ENCODE measurements at places on chromosomes 2 and 18.

DNA sequence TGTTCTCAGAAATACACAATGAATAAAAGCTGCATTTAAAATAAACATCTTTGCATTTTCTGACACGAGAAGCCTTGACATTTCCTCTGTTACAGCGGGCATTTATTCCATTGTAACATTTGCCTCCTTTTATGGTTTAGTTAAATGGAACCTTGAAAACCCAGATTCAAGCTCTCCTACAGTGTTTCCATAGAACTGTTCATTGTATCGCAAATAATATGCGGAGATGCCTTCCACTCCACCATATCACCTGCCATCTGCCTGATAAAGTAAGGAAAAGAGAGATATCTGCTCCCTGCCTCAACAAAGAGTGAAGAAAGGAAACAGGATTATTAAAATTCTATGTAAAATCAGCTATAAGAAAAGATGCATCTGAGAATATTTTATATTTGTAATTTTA lies 69.8 kb downstream of the CDH19 start:
- no peak for DNase-seq

DNA sequence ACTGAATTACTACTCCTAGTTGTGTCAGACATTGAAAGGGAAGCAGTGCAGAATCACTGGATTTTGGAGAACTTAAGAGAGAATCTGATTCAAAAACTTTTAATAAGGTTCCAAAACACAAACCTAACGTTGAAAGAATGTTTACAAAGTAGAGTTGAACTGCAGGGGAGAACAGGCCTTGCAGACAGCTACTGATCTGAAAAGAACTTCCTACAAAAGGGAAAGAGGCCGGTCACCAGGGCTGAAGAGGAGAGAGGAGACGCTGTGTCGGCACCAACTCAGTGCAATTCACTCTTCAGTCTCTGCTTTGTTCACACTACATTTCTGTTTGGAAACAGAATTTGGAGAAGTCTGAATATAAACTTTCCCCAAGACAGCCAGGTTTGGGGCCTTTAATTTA lies 124.0 kb downstream of the GAREM1 start:
- no peak for DNase-seq

DNA sequence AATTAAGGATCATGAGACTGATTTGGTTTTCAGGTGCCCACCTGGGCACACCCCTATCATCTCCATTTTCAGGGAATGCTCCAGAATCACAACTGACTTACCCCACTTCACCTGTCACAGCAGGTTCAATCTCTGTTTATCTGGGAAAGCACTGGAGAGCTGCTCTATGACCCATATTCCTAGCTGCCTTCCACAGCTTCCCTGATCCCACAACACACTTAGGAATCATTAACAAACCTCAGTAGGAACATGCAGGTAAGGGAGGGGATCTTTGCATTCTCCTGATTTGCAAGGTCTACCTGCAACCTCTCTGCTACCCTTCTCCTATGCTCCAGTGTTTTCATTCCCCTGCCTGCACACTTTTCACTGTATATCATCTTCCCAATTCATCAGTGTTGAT lies 18.7 kb upstream of the FABP1 start:
- no peak for DNase-seq

GRCh38 chr2:55049821-55050099 lies 491 bp downstream of the RTN4 start:
- no peak for DNase-seq

- DNase-seq = no peak
These were observed 24.5 kb downstream of the ELAC1 start for GRCh38 chr18:50992351-50992762.

GRCh38 chr2:173708806-173709205 lies 256.4 kb downstream of the SP3 start:
- DNase-seq = no peak

- no peak for DNase-seq
These were observed 128.2 kb downstream of the HDAC4 start for GRCh38 chr2:239272626-239273025.

- no peak for DNase-seq
These were observed 2.0 kb downstream of the TCF4 start for GRCh38 chr18:55585920-55586561.

GRCh38 chr18:9649164-9649540 lies 34.8 kb upstream of the PPP4R1 start:
- no peak for DNase-seq

DNA sequence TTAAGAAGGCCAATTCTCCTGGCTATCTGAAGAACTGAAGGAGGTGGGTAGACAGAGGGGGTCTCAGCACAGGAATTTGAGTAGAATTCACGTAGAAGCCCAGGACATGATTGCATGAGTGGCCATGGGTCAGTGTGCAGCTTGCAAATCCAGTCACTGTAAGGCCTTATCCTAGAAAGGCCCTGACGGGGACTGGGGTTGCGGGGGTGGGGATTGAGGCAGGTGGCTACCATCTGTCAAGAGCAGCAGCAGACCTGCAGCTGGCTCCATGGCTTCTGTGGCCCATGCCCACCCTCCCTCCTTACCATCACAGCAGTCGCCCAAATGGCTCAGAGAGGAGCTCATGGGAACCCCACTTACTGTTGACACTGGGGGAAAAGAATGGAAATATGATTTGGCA lies 34.6 kb upstream of the SLC14A1 start:
- DNase-seq = no peak

DNA sequence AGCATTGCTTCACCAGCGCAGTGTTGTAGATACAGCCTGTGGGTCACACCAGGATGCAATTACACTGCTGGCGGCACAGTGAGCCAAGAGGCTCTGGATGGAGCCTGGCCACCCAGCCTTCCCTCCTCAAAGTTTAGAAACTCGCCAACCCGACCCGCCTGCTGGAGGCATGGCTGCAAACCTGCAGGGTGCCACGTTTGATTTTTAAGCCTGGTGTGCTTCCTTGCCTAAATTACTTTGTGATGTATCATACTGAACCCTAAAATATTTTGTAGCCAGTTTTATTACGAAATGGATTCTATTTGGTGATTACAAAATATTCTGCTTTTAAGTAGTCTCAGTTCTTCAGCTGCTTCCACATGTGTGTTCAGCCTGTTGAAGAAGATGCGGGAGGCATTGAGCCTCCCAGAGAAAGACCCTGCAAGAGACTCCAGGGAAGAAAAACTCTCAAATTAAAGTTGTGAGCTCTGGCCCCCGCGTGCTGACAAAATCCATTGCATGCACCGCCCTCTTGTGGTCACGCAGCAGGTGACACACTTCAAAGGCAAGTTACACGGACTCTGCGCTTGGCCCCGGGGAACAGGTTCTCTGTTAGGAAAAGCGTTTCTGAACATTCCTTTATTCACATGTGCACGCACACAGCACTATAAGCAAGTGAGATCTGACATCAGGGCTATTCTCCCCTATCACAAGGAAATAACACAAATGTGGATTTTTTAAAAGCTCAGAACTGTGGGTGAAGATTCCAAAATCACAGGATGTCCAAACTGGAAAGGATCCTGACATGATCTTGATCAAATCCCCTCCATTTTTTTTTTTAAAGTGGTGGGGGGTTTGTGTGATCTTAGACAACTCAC lies 63.0 kb upstream of the TWIST2 start:
- no peak for DNase-seq

DNA sequence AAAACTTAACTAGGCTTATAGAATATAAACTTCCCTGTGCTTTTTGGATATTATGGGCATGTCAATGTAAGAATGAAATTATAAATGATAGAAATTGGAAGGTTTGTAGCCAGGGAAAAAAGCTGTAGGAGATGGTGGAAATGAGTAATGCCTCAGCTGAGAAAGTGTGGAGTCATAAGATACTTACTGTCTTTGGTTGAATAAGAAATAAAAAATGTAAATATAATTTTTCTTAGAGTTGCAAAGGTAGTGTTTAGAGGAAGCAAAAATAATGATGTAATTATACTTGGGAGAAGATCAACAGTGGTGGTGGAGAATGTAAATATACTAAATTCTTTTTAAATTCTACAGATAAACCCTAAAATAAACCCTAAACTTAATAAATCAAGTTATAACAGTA lies 26.2 kb upstream of the RND3 start:
- DNase-seq = no peak
